Inflammatory macrophage treated with lipopolysaccharide for 4 hours (primary cell): ENCODE measurements at places on chromosomes 1 and 21.

- peak; percentile 86 for DNase-seq
These were observed 26.2 kb upstream of the LYST start for GRCh38 chr1:235892734-235893413.

DNA sequence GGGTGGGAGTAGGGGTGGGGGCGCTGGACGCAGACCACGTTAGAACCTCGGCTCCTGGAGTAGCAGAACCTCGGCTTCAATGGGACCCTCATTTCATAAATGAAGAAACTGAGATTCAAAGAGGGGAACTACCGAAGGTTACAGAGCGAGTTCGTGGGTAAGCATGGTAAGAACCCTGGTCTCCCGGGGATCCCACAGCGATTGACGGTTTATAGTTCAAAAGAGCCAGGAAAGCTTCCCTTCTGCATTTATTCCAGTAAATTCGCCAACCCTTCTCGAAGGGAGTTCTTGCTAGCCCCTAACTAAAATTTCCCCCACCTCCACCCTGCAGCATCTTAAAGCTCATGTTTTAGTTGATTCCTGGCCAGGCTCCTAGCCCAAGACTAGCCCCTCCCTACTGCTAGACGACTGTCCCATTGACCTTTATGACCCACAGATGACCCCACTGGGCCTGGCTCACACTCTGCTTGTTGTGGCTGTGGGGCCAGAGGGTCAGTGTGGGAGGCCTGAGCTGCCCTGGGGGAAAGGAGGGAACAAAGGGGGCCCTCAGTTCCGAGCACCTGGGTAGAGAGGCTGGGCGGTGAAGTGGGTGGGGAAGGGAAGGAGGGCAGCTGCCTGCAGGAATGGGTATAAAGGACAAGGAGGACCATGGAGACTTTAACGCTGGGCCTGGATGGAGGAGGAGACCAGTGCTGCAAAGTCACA, 558 bp upstream of the KIF21B start:
- DNase-seq = no peak

DNA sequence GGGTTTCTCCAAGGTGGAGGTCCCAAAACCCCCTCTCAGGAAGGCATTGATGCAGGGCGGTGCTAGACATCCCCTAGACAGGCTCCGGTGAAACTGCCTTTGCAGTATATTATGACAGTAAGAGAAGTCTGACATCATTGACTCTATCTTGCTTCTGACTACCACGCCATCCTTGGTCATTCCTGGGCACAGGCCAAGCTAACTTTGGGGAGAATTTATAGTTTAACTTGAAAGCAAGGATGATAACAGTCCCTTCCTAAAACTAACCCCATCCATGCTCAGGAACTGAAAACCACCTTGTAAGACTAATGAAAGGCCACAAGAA, 30.3 kb downstream of the RSPH1 start:
- DNase-seq = peak; percentile 33

GRCh38 chr1:91872000-91872399, 14.0 kb downstream of the TGFBR3 start:
- no peak for DNase-seq

- no peak for DNase-seq
These were observed 96.1 kb upstream of the HIVEP3 start for GRCh38 chr1:42014823-42015222.

- no peak for DNase-seq
These were observed 36.3 kb upstream of the RCC2 start for GRCh38 chr1:17475752-17476151.

GRCh38 chr1:117883616-117884015, 45.8 kb downstream of the GDAP2 start:
- no peak for DNase-seq

DNA sequence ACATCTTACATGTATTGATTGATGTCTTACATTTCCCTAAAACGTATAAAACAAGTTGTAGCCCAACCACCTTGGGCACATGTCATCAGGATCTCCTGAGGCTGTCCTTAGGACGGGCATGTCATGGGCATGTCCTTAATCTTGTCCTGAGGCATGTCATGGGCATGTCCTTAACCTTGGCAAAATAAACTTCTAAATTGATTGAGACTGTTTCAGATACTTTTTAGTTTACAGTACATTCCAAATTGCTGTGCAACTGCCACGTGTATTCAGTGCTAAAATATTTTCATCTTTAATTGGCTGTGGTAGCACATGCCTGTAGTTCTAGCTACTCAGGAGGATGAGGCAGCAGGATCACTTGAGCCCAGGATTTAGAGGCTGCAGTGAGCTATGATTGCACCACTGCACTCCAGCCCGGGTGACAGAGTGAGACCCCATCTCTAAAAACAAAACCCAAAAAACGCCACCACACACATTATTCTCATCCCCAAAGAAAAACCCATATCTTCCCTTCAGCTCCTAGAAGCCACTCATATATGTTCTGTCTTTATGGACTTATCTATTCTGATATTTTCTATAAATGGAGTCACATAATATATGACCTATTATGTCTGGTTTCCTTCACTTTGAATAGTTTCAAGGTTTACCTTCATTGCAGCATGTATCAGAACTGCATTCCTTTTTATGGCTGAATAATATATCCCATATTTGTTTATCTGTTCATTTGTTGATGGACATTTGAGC, 96.0 kb upstream of the BTG3 start:
- no peak for DNase-seq

DNA sequence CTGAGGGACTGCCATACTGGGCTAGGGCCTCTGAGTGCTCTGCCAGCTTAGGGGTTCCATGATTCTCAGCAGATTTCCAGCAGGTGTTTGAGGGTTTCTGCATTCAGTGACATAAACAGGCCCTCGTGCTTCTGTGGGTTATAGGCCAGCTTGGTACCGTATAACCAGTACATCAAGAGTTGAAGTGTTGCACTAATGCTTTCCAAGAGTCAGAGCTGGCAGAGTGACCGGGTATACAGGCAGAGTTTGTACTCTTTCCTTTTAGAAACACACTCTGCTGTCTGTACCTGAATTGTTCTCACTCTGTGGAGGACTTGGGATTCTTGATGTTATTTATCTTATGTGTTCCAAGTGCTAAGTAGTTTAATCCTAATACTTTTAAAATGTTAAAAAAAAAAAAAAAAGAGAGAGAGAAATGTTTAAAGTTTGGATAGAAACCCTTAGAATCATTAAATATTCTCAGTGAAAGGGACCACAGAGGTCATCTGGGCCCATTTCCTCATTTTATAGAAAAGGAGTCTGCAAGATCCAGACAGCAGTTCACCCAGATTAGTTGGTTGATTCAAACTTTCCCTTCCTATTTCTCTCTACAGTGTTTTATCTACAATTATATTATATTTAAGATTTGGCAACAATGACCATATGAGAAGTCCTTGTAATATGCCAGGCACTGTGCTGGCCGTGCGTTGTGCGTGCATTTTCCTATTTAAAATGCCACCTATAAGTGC, 325.8 kb downstream of the KIF26B start:
- peak; percentile 56 for DNase-seq

- peak; percentile 42 for DNase-seq
These were observed 229.7 kb upstream of the TMEM51 start for GRCh38 chr1:14923727-14924452.

GRCh38 chr1:237411621-237412020, 369.6 kb downstream of the RYR2 start:
- no peak for DNase-seq

GRCh38 chr1:8567146-8567545, 249.2 kb downstream of the SLC45A1 start:
- DNase-seq = no peak

- DNase-seq = no peak
These were observed 136.6 kb downstream of the SLC30A10 start for GRCh38 chr1:219791766-219792165.

DNA sequence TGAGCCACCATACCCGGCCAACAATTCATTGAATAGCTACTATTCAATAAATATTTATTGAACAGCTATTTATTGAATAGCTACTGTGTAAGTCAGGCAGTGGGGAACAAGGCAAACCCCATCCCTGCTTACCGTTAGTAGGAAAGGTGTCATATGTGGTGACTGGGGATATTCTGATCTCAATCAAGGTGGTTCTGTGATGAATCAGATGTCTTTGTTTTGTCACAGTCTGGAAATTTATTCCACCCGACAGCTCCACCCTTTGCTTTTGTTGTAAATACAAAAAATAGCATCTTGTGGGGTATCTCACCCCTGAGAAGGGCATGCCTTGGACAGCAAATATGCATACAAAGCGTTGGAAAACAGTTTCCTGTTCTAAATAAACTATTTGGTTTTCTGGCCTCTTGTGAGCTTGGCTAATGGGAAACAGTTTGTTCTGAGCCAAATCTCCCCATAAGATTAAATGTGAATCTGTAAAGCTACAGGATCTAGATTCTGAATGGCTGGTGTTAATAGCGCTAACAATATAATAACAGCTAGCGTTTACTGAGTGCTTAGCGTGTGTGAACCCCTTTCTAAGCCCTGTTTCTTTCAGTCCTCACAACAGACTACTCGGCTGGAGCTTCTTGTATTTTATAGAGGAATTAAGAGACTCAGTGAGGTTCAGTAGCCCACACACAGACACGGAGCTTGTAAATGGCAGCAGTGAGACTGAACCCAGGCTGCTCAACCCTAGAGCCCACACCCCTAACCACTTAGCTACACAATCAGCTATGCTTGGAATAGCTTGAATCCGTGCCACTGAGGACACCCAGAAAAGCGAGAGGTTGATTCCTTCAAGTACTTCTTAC, 5.5 kb downstream of the PDPN start:
- DNase-seq = no peak

DNA sequence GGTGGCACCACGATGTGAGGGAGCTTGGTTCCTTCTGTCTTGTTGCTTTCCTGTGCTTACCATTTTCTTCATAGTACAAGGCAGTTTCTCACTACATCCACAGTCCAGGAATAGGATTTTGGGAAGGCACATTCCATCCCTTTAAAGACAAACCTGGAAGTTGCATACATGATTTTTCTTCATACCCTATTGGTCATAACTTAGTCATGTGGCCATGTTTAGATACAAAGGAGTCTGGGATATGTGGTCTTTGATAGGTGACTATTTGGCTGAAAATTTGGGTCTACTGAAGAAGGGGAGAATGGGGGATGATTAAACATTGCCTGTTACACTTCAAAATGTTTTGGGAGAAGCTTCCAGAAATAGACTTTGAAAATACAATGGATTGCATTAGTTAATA, 7.0 kb downstream of the DYRK1A start:
- DNase-seq = no peak
